ENCODE measurements at places on chromosomes 2 and 18. TPM values are rescaled to one million over a fixed set of nuclear protein-coding genes. Genes with fewer than 3 reads are reported as not detected.
A peak's percentile ranks its signal among the peaks of the same experiment; 100 is the strongest.

- no peak for DNase-seq
These were observed 5.2 kb downstream of the GBX2 start for GRCh38 chr2:236162882-236163470.

DNA sequence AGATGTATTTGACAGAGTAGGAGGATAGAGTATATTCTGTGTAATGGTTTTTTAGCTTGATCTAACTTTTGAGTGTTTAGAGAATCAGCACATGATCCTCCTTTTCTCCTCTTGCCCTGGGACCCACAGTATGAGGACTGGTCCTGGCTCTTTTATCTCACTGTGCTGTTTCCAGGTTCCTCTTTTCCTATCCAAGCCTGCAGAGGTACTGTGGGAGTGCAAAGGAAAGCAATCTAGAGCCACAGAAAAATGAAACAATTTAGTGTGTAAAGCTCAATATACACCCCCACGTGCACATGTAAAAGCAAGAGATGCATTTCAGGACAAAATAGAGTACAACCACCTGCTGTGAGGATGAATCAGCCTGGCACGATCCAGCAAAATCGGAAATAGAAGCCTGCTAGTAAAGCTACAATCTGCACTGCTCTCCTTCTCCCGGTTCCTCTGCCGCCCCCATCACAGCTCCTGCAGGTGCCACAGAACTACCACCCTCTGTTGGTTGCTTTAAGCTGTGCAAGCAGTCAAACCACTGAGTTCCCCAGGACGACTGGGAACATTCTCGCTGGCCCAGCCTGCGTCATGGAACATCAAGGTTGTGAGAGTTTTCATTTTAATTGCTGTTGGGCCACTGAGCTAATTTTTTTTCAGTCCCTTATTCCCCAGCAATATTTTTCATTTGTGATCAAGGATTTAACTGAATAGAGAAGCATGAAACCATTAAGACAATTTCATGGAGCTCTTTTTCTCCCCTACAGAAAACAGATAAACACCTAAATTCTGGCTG is 47.8 kb upstream of the MAPRE3 start:
- DNase-seq, result no peak

- no peak for DNase-seq
These were observed 57.8 kb upstream of the KIF5C start for GRCh38 chr2:148817210-148817708.

GRCh38 chr2:127426501-127427354 is 8.5 kb downstream of the PROC start:
- no peak for DNase-seq

DNA sequence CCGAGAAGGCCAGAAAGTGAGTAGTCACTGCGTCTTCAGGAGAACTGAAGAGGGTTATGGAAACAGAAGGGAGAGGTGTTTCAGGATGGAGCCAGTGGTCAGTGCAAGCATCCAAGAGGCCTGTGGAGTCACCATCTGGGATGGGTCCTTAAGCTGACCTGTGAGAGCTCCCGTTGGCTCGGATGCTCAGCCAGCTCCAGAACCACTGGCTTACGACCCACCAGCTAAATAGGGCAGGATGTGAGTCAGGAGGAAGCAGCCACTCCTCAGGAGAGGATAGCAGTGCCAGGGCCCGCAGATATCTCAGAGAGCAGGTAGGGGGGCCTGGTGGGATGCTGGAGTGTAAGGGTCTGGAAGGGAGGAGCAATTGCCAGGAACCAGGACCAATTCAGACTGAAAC is 63.1 kb upstream of the B3GNT7 start:
- no peak for DNase-seq

GRCh38 chr2:28326881-28327505 is 65.7 kb upstream of the FOSL2 start:
- DNase-seq, result no peak

GRCh38 chr2:215031321-215031720 is 107.1 kb downstream of the ABCA12 start:
- no peak for DNase-seq

DNA sequence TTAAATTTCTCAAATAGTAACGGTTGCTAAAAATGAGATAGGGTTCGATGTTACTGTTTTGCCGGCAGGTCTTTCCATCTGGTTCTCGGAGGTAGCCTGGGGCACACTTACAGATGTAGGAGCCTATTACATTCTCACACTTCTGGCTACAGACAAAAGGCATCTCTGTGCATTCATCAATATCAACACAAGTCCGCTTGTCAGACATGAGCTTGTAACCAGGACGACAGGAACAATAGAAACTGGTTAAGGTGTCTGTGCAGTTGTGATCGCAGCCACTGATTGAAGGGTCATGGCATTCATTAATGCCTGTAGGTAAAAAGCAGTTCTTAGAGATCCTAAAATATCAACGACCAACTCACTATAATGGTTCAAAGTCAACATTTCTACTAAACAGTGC is 116.3 kb downstream of the DHRS9 start:
- DNase-seq, result no peak

DNA sequence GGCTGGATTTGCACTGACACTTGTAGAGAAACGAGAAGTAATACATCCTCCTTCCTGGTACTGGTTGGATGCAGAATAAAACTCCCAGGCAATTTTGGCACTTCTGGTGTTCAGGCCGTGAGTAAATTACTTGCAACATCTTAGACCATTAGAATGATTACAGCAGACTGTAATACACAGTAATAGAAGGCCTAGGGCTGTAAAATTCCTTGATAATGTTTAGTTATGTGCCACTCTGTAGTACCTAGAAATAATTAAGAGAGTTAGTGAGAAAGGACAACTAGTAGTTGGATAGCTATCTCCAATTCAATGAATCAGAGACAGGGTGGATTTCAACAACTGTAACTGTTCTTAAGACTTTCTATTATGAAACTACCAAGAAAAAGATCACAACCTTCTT is 356.3 kb upstream of the SETBP1 start:
- DNase-seq, result no peak

GRCh38 chr2:156687715-156688114 is 251.5 kb downstream of the GPD2 start:
- DNase-seq, result peak; percentile 38

DNA sequence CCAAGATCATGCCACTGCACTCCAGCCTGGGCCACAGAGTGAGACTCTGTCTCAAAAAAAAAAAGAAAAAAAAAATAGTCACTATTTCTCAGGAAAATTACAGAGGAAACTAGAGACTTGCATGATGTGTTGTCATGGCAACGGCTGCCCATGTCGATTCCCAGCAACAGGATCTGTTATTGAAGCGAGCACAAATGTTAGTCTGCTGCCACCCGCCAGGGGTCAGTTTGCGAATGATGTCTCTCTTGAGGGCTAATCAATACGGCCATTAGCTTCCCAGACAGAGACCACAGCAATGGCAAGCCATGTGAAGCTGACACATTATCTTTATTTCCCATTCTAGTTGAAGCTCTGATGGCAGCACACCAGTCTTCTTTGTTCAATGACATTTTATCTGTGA is 32.4 kb upstream of the ACYP2 start:
- no peak for DNase-seq

GRCh38 chr2:9416962-9417316 is 6.4 kb downstream of the ITGB1BP1 start:
- no peak for DNase-seq

GRCh38 chr2:60490848-60491247 is 62.6 kb downstream of the BCL11A start:
- DNase-seq, result no peak

- peak; percentile 91 for DNase-seq
These were observed 55.3 kb upstream of the AFF3 start for GRCh38 chr2:100197631-100198153.

DNA sequence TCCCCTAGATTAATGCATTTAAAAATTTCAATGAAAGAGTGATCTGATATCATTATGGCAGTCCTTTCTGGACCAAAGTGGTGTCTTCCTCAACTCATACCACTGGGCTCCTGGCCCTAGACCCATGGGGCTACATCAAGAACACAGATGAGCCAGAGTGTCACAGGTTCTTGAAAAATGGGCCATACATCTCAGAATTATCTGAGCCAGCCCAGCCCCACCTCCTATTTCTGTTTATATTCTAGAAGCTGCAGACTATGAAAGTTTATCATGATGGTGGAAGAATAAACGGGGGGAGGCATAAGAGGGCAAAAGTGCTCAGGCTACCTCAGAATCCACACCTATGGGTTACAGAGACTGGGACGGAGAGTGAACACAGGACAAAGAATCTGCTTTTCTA is 120.6 kb upstream of the TACR1 start:
- no peak for DNase-seq

GRCh38 chr2:150640039-150640438 is 152.6 kb upstream of the RND3 start:
- no peak for DNase-seq

DNA sequence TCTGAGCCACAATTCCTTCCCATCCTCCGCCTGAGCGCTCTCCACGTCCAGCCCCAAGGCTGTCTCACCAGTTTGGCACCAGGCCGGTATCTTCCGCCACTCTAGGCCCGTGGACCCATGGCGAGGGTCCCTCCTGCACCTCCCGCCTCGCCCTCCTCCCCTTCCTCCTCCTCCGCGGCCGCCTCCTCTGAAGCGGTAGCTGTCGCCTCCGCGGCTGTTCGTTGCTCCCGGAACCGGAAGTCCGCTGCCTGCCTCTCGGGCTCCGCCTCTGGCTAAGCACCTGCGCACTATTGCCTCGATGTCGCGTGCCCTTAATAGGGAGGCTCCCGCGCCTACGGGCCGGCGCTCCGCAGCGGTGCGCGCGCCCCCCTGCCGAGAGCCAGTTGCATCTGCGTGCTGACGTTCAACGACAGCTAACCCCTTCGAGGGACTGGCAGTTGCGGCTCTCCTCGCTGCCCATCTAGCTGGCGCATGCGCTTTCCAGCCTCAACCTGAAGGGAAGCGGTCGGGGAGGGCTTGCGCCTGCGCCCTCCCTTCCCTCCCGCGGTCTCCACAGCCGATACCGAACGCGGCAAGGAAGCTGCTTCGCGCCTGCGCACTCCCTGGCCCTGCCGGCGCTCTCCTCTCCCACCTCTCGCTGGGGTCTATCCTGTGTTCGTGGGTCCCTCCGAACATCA is at the start of gene MBD1:
Gene MBD1 (minus strand): TSS at position 229 of the 677 bp plus-strand sequence. CDS start 1,531 bp downstream, outside the sequence.
- DNase-seq, result peak; percentile 99

DNA sequence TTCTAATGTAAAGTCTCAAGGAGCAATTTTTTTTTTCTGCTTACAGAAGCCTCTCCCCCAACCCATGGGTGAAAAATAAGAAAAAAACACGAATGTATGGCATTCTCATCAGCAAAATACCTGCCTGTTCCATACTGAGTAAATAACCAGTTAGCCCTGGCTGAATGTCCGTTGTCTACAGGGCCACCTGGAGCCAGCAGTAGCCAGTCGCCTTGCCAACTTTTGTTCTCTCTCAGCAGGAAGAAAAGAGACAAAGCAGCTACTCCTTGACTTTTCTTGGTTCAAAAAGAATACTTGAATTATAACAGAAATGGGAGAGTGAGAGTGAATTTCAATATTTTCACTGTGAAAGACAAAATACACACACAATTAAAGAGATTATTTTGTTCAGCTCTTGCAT is 532.9 kb upstream of the CRIM1 start:
- no peak for DNase-seq

DNA sequence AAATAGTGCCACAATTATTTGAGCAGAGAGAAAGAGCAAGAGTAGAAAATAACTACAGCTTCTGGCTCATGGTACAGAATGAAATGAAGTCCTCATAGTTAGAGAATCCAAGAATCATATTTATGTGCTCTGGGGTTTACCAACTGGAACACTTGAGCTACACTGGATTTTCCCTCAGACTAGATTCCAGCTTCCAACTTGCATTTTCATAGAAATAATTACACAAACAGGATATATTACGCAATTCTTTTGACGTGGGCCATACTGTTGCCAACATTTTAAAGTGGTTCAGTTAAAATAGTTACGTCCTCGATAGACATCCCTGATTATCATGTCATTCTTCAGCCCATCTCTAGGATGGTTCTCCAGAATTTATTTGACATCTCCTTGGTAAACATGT is 129.2 kb downstream of the ETAA1 start:
- DNase-seq, result no peak

DNA sequence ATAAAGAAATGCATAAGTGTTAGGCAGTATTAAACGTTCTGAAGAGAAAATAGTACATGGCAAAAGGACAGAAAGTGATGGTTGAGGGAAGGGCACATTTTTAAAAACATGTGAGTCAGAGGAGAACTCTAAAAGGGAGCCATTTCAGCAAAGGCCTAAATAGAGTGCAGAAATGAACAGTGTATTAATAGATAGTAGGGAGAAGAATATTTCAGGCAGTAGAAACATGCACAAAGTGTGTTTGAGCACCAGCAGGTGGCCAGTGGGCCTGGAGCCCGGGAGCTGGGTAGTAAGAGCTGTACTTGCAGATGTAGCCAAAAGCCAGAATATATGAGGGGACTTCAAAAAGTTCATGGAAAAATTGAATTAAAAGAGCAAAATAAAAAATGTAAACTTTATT is 288.1 kb upstream of the FIGN start:
- DNase-seq, result peak; percentile 60

DNA sequence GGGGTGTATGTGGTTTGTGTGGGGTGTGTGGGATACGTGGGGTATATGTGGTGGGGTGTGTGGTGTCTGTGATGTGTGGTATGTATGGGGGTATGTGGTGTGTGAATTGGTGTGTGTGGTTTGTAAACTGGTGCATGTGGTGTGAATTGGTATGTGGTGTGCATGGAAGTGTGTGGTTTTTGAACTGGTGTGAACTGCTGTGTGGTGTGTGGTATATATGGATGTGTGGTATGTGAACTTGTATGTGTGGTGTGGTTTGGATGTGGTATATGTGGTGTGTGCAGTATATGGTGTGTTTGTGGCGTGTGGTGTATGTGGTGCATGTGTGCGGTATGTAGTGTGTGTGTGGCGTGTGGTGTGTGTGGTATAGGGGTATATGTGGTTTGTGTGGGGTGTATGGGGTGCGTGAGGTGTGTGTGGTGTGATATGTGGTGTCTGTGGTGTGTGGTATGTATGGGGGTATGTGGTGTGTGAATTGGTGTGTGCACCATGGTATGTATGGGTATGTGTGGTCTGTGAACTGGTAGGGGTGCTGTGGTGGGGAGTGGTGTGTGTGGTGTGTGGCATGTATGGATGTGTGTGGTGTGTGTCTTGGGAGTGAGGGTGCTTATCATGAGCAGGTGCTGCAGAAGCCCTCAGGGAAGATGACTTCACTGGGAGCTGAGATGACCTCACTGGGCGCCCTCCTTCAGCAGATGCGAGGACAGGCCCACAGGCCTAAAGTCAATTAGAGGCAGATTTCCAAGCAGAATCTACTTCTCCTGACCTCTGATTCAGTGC is 209.6 kb upstream of the TNP1 start:
- DNase-seq, result no peak

- no peak for DNase-seq
These were observed 38.1 kb downstream of the KIAA1328 start for GRCh38 chr18:36867056-36867455.

- peak; percentile 70 for DNase-seq
These were observed 5.6 kb downstream of the FOSL2 start for GRCh38 chr2:28398101-28398834.

GRCh38 chr18:2325308-2325849 is 245.9 kb downstream of the METTL4 start:
- DNase-seq, result no peak

FTCDNL1 gene
- total RNA-seq, result 1.7 TPM

CHRNG gene
- not detected for total RNA-seq

HRH4 gene
- total RNA-seq, result 0.10 TPM

PRSS56 gene
- total RNA-seq, result not detected

MROH2A gene
- total RNA-seq, result not detected

MARCHF4 gene
- total RNA-seq, result not detected

GPR39 gene
- 0.23 TPM for total RNA-seq

HJURP gene
- total RNA-seq, result 1.1 TPM

VWC2L gene
- total RNA-seq, result not detected

EPC2 gene
- 42.7 TPM for total RNA-seq

MC5R gene
- total RNA-seq, result not detected

MRPL44 gene
- 13.5 TPM for total RNA-seq
